ENCODE measurements at places on chromosomes 12 and 14. TPM values are rescaled to one million over a fixed set of nuclear protein-coding genes. Genes with fewer than 3 reads are reported as not detected.

DNA sequence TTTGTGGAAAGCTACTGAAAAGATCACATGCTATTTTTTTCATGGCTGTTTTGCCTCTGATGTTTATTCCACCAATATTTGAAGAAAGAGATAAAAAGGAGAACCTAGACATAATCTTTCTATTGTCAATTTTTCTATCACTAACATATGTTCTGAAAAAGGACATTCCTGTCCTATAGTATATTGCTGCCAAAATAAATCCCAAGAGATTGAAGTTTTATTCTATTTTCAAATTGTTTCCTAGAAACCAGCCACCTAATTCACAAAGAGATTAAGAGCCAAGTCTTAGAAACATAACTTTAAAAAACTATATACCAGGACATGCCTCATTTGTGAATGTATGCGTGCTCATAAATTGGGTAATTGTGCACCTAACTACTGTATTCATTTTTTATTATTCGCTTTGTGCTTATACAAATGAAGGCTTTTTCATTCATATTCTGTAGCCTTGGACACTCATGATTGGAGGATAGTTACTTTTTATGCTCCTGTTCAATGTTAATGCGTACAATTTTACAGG lies 200.7 kb downstream of the FUT8 start:
- no peak for DNase-seq

- DNase-seq = no peak
Measured at GRCh38 chr12:24746864-24747263, 202.0 kb downstream of the BCAT1 start.

DNA sequence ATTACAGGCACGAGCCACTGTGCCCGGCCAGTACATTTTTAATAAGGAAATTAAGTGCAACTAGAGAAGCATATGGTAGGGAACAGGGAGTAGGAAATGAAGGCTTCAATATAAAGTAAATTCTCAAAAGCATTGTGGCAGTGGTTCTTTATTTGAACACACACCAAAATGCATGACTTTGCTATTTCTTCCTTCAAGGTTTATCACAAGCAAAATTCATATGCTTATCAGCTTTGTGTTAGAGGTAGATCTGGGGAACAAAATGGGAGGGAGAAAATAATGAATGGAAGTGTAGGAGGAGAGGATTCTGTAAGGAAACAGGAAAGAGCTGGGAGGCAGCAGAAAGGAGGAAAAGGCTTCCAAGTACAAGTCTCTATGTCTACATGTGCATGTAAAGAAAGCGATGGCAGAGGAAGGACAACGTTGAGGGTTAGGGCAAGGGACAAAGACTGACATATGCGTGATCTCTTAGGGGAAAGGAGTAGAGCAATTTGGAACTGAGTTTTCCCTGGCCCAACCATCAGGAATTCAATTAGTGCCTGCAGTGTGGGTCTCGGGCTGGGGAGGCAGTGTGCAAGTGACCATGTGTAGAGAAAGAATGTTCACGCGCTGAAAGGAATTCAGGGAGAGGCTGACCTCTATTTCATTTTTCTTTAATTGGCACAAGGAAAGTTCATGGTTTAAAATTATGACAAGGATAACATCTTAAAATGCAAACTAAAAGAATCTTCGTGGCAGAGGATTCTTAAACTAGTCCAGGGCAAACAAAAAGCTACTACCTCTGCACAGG lies 22.9 kb upstream of the RASSF8 start:
- no peak for DNase-seq

GRCh38 chr12:3803865-3804472 lies 51.1 kb upstream of the CRACR2A start:
- DNase-seq = peak; percentile 61

DNA sequence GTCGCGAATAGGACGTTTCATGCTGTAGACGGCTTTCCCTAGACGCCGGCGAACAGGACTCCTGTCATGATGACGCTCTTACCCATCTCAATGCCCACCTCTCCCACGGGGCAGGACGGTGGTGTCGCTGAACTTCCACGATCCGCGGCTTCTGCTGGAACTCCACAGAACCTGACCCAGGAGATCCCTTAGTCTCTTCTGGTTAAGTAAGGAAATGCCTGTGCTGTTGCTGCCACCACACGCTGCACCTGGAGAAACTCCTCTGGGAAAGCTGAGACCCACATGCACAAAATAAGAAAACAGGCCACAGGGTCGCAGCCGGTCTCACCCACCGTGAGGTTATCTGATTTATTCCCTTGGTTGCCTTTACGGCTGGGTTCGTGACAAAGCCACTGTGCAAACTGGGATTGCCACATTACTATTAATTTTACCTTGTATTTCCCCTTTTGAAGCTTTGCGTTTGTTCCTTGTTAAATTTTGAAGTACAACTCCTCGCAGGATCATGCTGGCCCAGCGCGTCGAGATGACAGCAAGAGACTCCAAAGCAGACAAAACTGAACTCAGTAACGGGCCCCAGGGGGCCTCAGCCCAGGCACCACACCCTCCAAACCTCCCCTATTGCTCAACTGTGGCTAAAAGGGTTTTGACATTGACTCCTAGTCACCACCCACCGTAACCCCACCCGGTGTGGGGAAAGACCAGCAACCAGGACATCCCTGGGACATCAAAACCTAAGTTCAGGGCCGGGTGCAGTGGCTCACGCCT lies 9.2 kb upstream of the MMP17 start:
- no peak for DNase-seq

GRCh38 chr12:45547822-45548221 lies 181.7 kb upstream of the ARID2 start:
- DNase-seq = peak; percentile 13

DNA sequence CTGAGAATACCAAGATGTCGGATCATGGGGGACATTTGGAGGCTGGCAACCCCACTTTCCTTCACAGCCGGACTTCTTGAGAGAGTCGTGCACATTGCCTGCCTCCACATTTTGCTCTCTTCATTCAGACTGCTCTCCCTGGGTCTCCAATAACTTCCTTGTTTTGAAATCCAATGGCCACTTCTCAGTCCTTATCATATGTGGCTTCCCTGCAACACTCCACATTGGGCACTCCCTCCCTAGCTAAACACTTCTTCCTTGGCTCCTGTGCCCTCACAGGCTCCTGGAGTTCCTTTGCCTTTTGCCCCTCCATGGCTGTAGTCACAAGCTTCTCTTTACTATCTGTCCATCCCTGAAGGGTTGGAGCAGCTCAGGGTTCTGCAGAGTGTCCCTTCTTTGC lies 30.1 kb downstream of the NPC2 start:
- DNase-seq = no peak

GRCh38 chr12:4039931-4040330 lies 166.7 kb upstream of the PARP11 start:
- no peak for DNase-seq

DNA sequence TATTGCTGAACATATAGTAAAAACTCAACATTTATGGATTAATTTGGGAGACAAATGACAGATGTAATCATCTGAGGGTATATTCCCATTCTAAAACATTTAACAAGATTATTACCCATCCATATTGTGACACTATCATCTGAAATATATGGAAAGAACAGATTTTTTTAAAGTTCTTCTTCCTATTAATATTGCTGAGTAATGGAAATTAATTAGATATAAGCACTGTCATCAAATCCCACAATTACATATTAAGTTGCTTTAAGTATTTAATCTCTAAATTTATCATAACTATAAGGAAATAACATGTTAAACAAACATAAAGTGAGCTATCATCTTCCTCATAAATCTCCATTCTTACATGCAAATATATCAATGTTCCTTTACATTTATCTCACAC lies 22.0 kb downstream of the EML5 start:
- DNase-seq = no peak

- no peak for DNase-seq
Measured at GRCh38 chr14:74417611-74418010, 8.4 kb downstream of the SYNDIG1L start.

DNA sequence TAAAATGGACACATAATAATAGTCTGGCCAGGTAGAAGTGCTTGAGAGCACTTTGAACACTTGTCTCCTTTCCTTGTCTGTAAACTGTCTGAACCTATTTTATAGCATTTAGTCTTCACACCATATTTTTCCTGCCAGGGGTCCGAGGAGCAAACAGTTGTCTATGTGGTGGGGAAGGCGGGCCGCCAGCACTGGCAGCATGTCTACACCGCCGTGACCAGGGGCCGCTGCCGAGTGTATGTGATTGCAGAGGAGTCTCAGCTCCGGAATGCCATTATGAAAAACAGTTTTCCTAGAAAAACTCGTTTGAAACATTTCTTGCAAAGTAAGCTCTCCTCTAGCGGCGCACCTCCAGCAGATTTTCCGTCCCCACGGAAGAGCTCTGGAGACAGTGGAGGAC lies 28.7 kb downstream of the HELB start:
- DNase-seq = no peak

- DNase-seq = no peak
Measured at GRCh38 chr14:94000267-94000666, 3.2 kb downstream of the CCDC197 start.

GRCh38 chr12:109502332-109502731 lies 24.9 kb downstream of the UBE3B start:
- no peak for DNase-seq

DNA sequence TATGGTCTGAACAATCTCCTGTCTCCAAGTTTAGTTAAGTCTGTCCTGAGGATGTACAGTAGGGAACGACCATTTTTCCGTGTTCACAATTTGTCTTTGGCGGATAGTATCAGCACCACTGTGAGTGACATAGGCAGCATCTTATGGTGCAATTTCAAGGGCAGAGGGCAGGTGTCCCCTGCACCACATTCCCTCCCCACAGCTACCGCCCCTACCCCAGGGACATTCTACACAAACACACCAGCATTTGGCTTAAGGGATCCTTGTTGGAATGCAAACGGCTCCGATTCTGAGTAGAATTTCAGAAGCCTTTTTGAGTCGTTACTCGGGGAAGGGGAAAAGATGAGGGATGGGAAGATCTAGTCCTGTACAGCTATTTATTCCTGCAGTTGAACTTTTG lies 25.1 kb upstream of the DICER1 start:
- DNase-seq = no peak

DNA sequence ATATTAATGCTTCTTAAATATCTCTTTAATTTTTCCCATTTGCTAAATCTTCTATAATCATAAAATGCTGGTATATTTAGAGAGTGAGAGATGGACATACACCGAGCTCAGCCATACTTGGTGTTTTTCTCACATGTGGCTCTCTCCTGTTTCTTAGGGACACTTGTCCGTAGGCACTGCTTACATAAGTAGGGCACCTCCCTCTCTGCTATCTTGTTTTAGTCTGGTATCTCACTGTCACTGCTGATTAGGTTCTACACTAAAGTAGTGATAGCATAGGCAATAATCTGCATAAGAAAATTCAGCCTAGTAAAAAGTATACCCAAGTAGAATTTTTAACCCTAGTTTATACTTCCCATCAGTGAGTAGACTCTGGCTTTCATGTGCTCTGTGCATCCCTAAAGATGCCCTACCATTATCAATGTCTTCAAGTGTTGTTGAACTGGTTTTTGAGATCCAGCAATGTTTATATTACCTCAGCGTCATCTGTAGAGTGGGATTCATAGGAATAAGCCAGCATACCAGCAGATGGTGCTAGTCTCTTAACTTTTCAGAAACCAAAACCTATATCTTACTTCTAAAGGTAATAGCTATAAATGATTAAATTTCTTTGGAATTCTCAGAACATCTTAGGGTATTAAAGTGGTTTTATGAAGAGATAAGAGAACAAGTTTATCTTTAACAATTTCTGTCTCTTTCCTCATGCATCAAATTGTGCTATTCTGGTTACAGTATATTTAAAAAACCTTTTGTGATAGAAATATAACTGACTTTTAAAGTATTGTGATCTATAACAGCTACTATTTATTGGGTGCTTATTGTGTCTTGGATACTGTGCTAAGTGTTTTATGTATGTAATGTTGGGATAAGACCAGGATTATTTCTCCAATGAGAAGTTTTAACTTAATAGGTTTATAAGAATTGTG lies 32.9 kb downstream of the ARID2 start:
- peak; percentile 19 for DNase-seq

DNA sequence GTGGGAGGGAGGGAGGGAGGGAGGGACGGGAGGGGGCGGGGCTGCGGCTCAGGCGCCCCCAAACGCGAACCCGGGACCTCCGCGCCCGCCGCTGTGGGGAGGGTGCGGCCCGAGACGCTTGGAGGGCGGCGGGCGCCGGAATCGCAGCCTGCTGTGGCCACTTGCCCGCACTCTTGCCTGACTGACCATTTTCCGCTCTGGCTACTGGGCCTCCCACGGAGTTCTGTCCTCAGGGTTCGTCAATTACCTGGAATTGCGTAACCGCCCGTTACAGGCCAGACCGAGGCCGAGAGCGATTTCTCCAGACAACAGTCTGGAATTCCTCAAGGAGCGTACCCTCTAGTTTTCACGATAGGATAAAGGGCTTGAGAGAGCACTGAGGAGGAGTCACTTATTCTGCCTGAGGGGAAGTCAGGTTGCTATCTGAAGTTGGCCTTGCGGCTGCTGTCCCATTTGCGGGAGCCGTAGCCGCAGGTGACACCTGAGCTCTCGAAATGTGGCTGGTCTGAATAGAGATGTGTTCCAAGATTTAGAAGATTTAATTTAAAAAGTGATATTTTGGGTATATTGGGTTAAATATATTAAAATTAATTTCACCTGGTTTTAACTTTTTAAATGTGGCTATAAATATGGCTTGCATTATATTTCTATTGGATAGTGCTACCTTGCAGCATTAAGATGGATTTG lies 446 bp upstream of the ZNF641 start:
- DNase-seq = peak; percentile 80

DNA sequence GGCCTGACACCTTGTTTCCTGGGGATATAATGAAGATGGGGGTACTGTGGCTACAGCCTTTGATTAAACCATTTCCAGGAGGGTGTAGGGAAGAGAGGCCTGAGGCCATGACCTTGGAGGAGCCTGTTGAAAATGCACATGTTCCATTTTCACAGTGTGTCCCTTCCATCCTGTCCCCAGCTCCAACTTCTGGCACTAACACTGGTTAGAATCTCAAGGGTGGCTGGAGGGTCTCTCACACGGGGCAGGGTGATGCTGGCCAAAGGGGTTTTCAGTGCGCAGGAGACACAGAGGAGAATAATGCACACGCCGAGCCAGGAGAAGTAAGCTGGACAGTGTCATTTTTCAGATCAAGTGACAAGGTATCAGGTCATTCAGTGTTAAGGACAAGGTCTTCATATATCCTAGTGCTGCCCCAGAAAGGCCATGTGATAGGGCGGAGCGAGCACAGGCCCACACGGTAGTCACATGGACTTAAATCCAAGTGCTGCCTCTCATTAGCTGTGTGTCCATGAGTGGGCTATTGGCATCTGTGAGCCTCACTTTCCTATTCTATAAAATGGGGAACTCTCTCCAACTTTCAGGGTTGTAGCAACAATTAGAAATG lies 36.4 kb upstream of the TUNAR start:
- no peak for DNase-seq

LRCOL1 gene
- not detected for total RNA-seq

OR11H6 gene
- total RNA-seq = not detected

CFAP54 gene
- total RNA-seq = 0.68 TPM

KCNC2 gene
- not detected for total RNA-seq

NUP37 gene
- 82.5 TPM for total RNA-seq

RHNO1 gene
- total RNA-seq = 44.6 TPM

DYNC1H1 gene
- total RNA-seq = 171 TPM

MMP14 gene
- total RNA-seq = 718 TPM

CD4 gene
- 5.4 TPM for total RNA-seq

USP5 gene
- 62.7 TPM for total RNA-seq

RPGRIP1 gene
- 0.12 TPM for total RNA-seq

CCDC88C gene
- total RNA-seq = 0.10 TPM
